ENCODE measurements at places on chromosomes 11 and 22.

GRCh38 chr11:17063171-17064002 is 14.1 kb downstream of the RPS13 start:
- DNase-seq: peak; percentile 24

- DNase-seq: no peak
These were observed 66.7 kb downstream of the BID start for GRCh38 chr22:17707526-17707925.

- no peak for DNase-seq
These were observed 103.8 kb downstream of the GRIA4 start for GRCh38 chr11:105713696-105714095.

- no peak for DNase-seq
These were observed 75.4 kb upstream of the WNT7B start for GRCh38 chr22:46052331-46052771.

DNA sequence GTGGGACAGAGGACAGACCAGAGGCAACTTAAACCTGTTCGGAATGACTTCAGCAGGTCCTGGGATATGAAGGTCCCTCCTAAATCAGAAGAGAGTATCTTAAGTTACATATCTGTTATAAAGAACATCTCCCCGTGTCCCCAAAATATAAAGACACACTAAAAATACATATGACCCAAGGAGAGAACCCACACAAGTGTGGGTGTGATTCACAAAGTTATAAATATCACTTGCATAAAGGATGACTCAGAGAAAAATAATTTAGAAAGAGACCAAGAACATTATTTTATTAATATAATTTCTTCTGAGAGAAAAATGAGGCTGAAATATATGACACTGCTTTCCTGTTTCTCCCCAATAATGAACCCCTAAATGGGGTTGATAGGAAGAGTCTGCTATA is 14.2 kb downstream of the OR5B21 start:
- DNase-seq: no peak

DNA sequence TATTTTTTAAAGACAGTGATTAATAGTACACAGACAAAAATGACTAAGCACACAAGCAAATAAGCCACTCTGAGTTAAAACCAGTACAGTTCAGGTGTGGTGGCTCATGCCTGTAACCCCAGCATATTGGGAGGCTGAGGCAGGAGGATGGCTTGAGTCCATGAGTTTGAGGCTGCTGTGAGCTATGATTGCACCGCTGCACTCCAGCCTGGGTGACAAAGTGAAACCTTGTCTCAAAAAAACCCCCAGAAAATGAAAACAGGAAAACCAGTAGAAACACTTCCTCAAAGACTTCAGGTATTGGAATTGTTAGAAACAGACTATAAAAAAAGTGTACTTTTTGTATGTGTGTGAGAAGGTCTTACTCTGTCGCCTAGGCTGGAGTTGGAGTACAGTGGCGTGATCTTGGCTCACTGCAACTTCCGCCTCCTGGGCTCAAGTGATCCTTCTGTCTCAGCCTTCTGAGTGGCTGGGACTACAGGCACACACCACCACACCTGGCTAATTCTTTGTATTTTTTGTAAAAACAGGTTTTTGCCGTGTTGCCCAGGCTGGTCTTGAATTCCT is 33.0 kb downstream of the PPP6R2 start:
- no peak for DNase-seq

- no peak for DNase-seq
These were observed 337.4 kb downstream of the CADM1 start for GRCh38 chr11:115166820-115167219.
